T-helper 1 cell treated with Interleukin-12 subunit alpha and Interleukin-12 subunit beta and Interleukin-4 antibody, amounts not matched to agents 30 ng/mL and 1 ng/mL, for 36 hours (primary cell): ENCODE measurements at places on chromosomes 1 and 21. TPM values are rescaled to one million over a fixed set of nuclear protein-coding genes. Genes with fewer than 3 reads are reported as not detected.

Gene CD84
- 21.1 and 25.4 TPM in 2 replicates for total RNA-seq

Gene CD1B
- total RNA-seq: not detected in 2 replicates

Gene ITGB3BP
- 38.4 and 39.3 TPM in 2 replicates for total RNA-seq

Gene ATP1A4
- not detected in 2 replicates for total RNA-seq

Gene FMO3
- total RNA-seq: not detected in 2 replicates

Gene TMPRSS2
- total RNA-seq: 0.07 TPM in 1 of 2 replicates, not detected in the other

Gene LCA5L
- total RNA-seq: 0.07 TPM in 1 of 2 replicates, not detected in the other

Gene RNPC3
- 25.6 and 28.7 TPM in 2 replicates for total RNA-seq

Gene SPATA45
- total RNA-seq: 0.93 TPM in 1 of 2 replicates, not detected in the other

Gene EPHB2
- total RNA-seq: not detected in 2 replicates

Gene HJV
- total RNA-seq: not detected in 2 replicates
